ENCODE measurements at places on chromosomes 4 and X. TPM values are rescaled to one million over a fixed set of nuclear protein-coding genes. Genes with fewer than 3 reads are reported as not detected.

The GLRA2 gene
- not detected for total RNA-seq

The UGT2B11 gene
- total RNA-seq, result not detected

The TNIP3 gene
- total RNA-seq, result 12.0 TPM

The ARSJ gene
- not detected for total RNA-seq

The TCEAL6 gene
- total RNA-seq, result not detected

The SPANXA1 gene
- not detected for total RNA-seq

Measured in activated CD4-positive, alpha-beta memory T cell treated with anti-CD3 and anti-CD28 coated beads for 36 hours (primary cell).